ENCODE measurements at places on chromosomes 2 and 18.

GRCh38 chr18:9926223-9926894, 12.5 kb downstream of the VAPA start:
- DNase-seq, result no peak

- DNase-seq, result no peak
Measured at GRCh38 chr2:143830476-143830875, 689.4 kb downstream of the ZEB2 start.

DNA sequence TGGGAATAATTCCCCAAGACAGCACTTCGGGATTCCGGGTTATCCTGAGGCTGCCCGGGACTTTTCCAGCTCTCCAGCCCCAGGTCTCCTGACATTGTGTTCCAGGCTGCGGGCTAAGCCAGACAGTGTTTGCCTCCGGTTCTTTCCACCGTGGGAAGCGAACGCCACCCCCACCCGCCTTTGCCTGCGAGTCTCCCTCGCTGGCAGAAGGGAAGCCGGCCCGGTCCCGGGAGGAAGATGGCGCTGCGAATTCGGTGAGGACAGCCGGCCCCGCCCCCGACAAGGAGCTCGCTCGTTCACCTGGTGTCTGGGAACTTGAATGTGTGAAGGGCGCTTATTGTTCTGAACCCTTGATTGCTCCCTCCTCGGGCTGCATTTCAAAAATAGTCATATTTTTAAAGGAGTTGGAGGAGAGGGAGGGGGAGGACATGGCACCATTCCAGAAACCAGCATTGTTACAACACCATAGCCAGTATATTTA, 2.9 kb downstream of the LRATD1 start:
- DNase-seq, result peak; percentile 70

DNA sequence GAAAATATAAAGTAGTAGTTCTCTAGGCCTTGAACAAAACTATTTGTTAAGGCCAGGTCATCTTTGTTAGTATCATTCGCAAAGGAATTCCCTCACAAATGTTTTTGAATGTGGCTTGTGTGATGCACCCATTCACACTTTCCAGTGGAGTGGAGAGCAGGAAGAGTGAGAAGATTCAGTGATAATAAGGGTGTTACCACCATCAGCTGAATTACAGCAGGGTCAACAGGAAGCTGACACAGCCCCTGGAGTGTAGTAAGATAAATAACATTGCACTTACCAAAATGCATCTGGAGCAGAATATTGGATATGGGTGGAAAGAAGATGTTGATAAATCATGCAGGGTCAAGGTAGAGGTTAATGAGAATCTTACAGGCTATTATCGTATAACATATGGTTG, 231.0 kb downstream of the DSC3 start:
- DNase-seq, result no peak

DNA sequence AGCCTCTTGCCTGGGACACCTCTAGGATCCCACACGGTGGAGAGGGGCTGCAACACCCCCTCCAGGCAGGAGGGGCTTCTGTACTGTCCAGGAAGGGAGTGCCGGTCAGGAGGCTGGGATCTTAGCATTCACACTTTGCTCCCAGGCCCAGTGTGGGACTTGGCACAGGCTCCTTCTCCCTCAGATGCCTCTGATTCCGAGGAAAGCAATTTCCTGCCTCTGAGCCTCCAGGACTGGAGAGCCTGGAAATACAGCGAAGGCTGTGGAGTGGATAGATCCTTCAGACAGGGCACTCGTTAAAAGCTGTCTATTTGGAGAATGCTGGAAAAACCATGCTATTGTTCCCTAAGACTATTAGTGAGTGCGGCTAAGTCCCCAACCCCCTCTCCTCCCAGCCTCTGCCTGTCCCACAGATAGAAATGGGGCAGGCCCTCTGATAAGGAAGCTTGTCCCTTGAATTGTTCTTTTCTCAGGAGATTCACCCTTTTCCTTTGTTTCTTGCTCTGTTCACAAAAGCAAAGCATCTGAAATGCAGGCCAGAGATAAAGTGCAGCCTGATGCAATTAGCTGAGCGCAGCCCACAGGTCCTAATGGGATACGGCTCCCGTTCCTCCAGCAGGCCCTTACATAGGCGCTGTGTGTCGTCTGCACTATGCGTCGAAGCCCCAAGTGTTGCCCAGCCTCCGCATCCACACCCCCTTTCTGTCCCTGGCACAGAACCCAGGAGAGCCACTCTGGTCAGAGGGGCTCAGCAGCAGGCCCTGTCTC, 252.2 kb downstream of the KLHL29 start:
- DNase-seq, result no peak

DNA sequence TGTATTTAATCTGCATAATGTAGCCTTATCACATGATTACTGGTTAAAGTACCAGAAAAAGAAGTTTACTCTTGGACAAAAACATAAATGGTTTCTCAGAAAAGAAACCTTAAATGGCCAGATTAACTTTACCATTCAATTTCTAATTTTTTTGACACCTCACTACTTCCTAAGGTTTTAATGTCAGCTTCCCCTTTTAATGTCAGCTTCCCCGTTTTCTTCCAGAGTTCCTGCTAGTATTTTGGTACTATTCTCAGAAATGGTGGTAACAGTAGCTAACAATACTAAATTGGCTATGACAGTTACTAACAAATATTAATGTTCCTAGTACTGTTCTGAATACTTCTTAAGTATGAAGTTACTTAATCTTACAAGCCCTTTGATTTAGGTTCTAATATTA, 22.4 kb upstream of the SLC8A1 start:
- DNase-seq, result no peak

- no peak for DNase-seq
Measured at GRCh38 chr2:96110621-96111256, 5.6 kb downstream of the ADRA2B start.

GRCh38 chr18:11885278-11885947, 22.7 kb downstream of the MPPE1 start:
- no peak for DNase-seq

- DNase-seq, result no peak
Measured at GRCh38 chr2:16621316-16621715, 44.3 kb downstream of the CYRIA start.

DNA sequence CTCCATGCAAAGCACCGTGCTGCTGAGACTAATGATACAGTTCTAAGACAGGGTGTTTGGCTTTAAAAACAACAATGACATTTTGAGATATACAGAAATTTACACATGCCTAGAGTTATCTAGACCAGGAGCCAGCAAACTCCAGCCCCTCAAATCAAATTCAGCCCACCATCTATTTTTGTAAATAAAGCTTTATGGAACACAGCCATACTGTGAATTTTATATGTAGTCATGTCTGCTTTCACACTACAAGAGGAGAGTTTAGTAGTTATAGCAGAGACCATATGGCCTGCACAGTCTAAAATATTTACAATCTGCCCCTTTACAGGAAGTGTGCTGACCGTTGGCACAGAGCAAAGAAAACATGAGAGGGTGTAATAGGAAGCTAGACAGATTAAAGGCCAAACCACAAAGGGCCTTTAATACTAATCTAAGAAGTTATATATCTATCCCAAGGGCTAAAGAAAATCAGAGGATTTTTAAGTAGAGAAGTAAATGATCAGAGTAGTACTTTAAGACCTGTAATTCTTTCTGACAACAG, 39.4 kb downstream of the NBAS start:
- DNase-seq, result no peak

GRCh38 chr18:58601468-58602266, 27.2 kb downstream of the ALPK2 start:
- no peak for DNase-seq

- no peak for DNase-seq
Measured at GRCh38 chr2:47002031-47002430, 86.4 kb upstream of the MCFD2 start.

DNA sequence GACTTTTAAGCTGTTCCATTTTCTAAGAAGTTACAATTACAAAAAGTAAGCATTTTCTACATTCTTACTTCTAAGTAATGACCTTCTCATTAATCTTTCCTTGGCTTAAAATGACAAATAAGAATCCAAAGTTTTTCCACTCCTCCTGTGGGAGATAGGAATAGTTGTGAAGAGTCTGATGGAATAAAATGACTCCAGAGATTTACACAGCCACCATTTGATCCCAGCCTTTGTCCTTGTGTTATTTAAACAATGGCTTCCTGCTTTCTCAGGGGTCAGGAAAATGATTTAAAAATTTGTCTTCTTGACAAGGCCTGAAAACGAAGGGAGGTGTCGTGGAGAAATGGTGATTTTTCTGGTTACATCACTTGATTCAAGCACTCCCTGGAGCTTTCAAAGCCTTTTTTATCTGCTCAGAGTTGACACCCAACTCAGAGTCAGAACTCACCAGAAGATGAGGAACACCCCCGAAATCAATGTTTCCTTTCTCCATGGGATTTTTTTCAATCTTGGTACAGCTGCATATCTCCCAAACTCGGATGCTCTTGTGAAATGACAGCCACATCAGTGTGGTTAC, 106.5 kb downstream of the GALNT3 start:
- no peak for DNase-seq

Measured in NCI-H1694 treated with DMSO at 0.1 percent for 48 hours (cell line).